ENCODE measurements at places on chromosomes 16 and 17.

DNA sequence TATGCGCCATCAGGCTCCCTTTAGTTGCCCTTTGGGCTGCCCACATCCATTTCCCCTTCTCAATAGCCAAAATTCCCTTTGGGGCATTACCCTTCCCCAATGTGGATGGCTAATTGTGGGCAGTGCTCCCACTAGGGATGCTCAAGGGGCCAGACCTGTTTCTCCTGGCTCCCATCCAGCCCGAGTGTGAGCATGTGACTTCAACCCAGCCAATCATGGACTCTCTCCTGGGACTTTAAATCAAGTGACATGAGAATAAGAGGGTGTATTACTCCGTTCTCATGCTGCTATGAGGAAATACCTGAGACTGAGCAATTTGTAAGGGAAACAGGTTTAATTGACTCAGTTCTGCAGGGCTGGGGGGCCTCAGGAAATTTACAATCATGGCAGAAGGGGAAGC lies 60.9 kb upstream of the WSB1 start:
- no peak for DNase-seq

DNA sequence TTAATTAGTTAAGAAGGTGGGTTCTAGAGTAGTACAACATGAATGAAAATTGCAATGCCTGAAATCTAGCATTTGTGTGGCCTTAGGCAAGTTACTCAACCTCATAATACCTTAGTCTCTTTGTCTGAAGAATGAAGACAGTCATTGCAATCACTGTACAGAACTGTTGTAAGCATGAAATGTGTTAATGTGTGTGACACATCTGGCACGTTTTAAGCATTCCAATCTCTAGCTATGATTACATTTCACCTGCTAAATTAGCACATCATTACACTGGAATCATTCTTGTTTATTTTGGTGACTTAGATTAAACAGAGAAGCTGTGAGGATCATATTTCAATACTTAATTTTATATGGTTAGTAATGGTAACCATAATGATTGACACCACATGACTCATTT lies 629.7 kb upstream of the KIF2B start:
- peak; percentile 33 for DNase-seq

GRCh38 chr16:86515777-86516622 lies 5.7 kb downstream of the FOXF1 start:
- DNase-seq = no peak

DNA sequence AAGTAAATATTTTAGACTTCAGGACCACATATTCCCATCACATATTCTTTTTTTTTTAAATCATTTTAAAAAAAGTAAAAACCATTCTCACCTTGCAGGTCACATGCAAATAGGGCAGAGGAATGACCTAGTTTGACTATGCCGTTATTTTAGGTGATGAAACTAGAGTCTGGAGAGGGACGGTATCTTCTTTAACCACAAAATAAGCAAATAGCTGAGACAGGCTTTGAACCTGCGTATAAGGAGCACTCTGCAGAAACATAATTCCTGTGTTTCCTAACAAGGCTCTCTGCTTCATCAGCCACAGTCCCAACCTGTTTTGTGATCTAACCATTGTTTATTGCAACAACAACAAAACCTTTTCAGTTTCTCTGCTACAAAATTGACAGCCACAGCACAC lies 121.5 kb downstream of the PCTP start:
- no peak for DNase-seq

GRCh38 chr17:2580151-2580550 lies 13.3 kb upstream of the PAFAH1B1 start:
- no peak for DNase-seq

GRCh38 chr17:52724578-52724977 lies 566.1 kb upstream of the CA10 start:
- DNase-seq = no peak

DNA sequence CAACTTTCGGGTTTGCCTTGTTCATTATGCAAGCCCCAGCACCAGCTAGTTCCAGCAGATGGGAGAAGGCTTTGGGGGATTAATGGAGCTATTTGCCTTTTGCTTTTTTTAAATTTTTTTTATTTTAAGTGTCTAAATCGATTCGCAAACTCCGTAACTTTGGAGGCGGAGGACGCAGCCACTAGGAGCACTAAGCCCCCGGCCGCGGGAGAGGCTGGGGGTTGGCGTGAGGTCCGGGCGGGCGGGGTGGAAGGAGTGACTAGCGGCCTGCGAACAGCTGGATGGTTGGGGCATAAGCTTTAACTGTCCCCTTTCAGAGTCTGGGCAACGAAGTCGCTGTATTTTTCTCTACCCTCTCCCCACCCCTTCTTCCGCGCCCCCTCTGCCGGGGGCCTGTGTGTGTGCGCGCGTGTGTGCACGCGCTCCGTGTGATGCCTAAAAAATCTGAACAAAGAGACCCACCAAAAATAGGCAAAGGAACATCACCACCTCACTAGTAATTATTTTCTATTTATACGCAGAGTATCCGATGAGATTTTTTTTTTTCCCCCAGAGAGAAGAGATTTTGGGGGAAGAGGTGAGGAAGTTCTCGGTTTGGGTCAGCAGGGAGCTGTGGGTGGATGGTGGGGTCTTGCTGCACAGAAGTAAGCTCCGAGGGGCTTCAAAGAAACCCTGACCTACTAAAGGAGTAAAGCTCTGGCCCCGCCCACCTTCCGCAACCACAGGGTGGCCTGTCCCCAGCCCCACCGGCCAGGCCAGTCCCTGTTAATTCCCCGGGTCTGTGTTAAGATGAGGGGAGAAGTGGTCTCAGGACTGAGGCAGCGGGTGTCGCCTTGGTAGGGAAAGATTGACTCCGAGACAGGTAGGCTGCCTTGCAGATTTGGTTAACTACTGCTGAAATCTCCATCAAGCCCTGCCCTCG lies 2.3 kb downstream of the SHISA9 start:
- no peak for DNase-seq

GRCh38 chr17:7745748-7746470 lies 28.4 kb downstream of the DNAH2 start:
- no peak for DNase-seq

GRCh38 chr17:69535016-69535570 lies 120.6 kb downstream of the MAP2K6 start:
- DNase-seq = no peak

- DNase-seq = no peak
Observed at GRCh38 chr17:69760562-69760961, 314.5 kb upstream of the KCNJ16 start.

DNA sequence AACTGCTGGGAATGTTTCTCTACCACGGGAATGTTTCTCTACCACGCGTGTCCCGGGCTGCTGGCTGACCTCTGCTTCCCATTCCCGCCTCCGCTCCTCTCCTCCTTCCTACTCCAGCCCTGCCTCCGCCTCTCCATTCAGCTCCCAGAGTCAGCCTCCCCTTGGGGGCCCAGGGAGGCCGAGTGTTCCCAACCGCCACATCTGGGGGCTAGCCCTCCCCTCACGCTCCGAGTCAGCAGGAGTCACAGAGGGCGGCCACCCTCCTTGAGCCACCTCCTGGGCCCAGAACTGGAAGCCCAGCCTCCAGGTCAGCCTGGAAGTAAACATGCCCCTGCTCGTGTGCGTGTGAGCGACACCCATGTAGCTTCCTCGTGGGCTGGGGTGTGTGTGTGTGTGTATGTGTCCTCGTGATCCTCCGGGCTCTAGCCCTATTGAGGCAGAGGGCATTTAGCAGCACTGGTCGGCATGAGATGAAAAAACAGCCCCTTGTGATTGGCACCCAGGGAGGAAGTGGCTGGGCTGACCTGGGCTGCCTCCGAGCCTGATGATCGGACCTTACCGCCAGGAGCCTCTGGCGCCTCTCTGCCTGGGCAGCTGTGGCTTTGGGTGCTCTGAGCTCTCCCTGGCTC lies 7.3 kb downstream of the CYGB start:
- no peak for DNase-seq

GRCh38 chr17:39305978-39306377 lies 80.2 kb upstream of the STAC2 start:
- DNase-seq = no peak

GRCh38 chr16:82236415-82236814 lies 66.4 kb upstream of the MPHOSPH6 start:
- DNase-seq = no peak

DNA sequence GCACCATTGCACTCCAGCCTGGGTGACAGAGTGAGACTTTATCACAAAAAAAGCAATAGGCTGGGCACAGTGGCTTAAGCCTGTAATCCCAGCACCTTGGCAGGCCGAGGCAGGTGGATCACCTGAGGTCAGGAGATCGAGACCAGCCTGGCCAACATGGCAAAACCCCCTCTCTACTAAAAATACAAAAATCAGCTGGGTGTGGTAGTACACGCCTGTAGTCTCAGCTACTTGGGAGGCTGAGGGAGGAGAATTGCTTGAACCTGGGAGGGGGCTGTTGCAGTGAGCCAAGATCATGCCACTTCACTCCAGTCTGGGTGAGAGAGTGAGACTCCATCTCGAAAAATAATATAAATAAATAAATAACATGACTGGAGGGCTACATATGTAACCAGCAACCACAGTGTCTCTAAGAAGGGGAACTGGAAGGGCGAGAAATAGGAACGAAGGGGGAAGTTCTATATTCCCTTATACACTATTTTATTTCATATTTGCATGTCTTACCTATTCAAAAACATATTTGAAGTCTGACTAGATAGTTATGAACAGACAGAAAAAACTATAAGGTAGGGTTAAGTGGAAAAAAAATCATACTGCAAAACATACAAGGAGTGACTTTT lies 25.9 kb downstream of the MYH11 start:
- DNase-seq = no peak

DNA sequence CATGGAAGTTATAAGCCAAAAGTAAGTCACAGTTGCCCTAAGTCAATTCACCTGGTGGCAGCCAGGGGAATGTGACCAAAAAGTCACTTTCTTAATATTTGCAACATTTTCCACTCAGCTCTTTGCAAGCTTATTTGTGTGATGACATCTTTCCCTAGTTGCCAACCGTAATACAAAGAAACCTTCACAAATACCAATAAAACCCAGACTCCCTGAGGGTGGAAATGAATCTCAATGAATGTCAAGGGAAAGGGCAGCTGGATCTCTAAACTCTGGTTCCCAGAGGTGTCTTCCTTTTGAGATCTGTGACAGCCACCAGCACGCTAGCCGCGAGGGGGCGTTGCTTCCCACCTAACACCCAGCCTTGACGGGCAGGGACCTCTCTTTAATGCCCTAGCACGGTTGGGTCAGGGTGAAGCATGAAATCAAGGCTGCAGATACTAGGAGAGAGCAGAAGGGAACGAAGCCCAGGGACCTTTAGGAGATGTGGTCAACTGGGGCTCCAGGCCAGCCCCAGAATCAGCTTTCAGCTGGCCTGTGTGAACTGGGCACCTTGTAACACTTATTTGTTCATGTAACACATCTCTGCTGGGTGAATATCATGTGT lies 82.2 kb downstream of the CMC2 start:
- DNase-seq = no peak

DNA sequence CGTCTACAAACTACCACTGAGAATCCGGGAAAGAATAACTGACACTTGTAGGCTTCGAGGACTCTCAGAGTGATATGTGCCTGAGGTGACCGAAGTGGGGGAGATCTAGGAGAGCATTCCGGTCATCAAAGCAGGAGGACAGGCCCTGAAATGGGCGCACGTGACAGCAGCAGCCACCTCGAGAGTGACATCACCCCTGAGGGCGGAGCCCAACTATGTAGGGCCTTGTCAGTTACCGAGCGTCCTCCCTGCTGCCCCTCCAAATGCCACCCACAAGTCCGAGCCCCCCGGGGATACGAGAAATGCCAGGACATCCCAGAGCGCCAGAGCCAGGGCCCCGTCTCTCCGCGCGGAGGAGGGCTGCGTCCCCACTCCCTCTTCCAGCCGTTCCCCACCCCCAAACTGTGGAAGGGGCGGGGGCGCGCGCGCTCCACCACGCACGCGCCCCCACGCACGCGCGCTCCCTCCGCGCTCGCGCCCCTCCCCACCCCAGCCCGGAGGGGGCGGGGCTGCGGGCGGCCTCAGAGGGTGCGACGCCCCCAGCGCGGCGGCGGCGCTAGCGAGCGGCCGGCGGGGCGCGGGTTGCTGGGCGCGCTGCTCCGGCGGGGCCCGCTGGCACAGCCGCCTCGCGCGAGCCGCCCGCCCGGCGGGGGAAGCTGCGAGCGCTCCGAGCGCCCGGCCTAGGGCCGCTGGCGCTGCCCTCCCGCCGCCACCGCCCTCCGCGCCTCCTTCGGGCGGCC lies at the start of gene TANC2:
Gene TANC2, plus strand, starts transcription at position 550 of the 740 bp plus-strand sequence. CDS start 43,325 bp downstream, outside the sequence.
- DNase-seq = no peak

DNA sequence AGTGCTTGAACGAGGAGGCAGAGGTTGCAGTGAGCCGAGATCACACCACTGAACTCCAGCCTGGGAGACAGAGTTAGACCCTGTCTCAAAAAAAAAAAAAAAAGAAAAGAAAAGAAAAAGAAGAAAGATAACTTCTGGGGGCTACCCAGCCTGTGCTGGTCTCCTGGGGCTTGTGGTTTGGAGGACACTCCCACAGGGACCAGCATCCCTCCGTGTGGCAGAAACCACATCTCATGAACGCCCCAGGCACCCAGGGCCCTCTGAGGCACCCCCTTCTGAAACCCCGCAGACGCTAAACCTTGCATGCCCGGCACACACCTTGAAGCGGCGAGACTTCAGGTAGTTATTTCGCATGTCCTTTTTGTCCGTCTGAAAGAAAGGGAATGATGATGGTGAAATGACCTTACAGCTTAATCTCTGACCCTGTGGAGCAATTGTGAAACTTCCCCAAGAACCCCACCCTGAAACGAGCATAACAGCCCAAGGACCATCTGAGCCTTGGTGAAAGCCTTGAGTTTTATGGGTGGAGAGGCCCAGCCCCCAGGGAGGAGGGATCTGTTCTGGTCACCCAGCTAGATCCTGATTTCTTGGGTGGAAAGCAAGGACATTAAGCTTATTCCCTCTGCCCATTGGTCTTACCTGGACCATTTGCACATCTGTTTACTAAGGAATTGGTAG lies 55.0 kb downstream of the CNGB1 start:
- DNase-seq = no peak

GRCh38 chr17:32659419-32659842 lies 172.6 kb downstream of the CDK5R1 start:
- DNase-seq = peak; percentile 20

DNA sequence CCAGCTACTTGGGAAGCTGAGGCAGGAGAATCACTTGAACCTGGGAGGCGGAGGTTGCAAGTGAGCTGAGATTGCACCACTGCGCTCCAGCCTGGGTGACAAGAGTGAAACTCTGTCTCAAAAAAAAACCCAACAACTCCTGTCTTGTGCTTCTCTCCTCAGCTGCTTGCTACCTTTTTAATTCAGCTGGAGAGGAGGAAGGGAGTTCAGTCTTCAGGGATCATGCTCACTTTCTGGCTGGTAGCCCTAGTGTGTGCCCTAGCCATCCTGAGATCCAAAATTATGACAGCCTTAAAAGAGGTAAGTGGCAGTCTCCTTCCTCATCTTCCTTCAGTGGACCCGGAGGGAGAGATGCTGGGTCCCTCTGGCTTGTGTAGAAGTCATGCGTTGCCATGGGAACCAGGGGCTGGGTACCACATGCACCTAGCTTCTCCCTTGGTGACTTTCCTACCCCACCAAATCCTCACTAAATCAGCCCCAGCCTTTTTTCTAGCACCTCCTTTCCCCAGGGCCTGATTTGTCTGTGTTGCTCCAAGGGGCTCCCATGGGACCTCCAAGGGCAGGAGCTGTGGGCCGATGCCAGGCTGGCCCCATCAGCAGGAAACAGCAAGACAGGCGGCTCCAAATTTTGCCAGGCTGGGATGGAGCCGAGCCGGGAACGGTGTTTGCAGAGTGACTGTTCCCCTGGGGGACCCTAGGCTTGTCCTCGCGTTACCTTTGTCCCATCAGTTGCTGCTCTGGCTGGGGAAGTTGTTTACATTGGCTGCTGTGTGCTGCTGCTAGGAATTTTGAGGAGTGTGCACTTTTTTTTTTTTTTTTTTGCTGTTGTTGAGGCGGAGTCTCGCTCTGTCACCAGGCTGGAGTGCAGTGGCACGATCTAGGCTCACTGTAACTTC lies 65.2 kb downstream of the ABCC1 start:
- DNase-seq = no peak

GRCh38 chr17:27496005-27496404 lies 39.8 kb downstream of the KSR1 start:
- DNase-seq = no peak

Data from epithelial cell of prostate (primary cell).